Cardiac muscle cell (in vitro differentiated cells and primary cell): ENCODE measurements at places on chromosomes 3 and 15. TPM values are rescaled to one million over a fixed set of nuclear protein-coding genes. Genes with fewer than 3 reads are reported as not detected.

C3orf20 gene
- total RNA-seq, result 0.21 and 0.92 TPM in 2 replicates

CAMK2N2 gene
- total RNA-seq, result not detected in 2 replicates

SHF gene
- 20.0 and 20.8 TPM in 2 replicates for total RNA-seq

FAM107A gene
- total RNA-seq, result not detected in 2 replicates

RASL12 gene
- 7.0 and 38.2 TPM in 2 replicates for total RNA-seq

MYL3 gene
- 2,390 and 3,091 TPM in 2 replicates for total RNA-seq

SCN5A gene
- total RNA-seq, result 2.8 and 9.3 TPM in 2 replicates

ACAN gene
- total RNA-seq, result 0.67 and 0.71 TPM in 2 replicates

ZNF502 gene
- total RNA-seq, result 1.1 and 2.0 TPM in 2 replicates

CKMT1A gene
- total RNA-seq, result 1.4 and 5.9 TPM in 2 replicates

TNNC1 gene
- total RNA-seq, result 1,875 and 4,623 TPM in 2 replicates

NRG4 gene
- total RNA-seq, result 0.21 and 1.2 TPM in 2 replicates

CNTN3 gene
- total RNA-seq, result 0.09 and 0.18 TPM in 2 replicates

GPR176 gene
- 3.2 and 5.6 TPM in 2 replicates for total RNA-seq

SCAANT1 gene
- not detected in 2 replicates for total RNA-seq
